ENCODE measurements at places on chromosomes 7 and 10.

DNA sequence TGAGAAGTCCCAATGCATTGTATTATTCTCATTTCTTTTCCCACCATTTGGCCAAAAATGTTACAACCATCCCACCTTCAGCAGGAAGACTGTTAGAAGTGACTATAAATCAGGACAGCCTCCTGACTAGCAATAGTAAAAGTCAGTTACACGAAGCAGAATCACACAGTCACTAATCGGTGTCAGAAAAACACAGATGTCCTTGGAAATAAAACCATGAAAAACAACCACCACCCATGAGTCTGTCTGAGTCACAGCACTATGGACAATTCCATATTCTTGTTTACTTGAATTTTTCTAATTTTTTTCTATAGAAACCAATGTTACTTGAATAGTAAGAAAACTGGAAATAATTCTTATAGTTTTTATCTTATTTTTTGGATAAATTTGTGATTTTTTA is 81.9 kb upstream of the FRMD4A start:
- no peak for DNase-seq

DNA sequence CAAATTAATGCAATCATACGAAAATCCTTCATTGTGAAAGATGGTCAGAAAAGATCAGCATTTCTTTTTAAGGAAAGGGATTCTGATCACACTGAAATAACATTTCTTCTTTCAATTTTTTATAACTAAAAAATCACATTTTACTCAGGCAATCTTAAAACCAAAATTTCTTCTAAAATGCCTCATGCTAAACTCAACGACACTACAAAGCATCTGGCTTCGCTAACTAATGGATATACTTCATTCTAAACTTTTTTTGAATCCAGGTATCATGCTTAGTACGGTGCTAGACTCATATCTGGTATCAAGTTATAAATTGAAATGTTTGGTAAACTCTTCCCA is 100.4 kb downstream of the CUBN start:
- no peak for DNase-seq

DNA sequence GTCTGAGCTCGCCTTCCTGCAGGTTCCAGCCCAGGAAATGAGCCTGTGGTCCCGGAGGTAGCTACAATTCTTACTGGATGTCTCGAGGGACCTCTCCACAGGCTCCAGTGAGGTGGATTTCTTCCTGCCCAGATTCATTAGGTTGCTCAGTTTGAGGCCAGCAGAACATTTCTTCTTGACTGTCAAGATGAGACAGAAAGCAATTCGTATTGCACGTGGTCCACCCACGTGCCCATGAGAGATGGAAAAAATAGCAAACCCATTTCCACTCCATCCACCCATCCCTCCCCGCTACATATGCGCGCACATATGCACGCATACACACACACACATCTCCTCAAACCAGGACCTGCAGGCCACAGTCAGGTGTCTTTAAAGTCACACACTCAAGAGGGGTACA is 68.7 kb downstream of the VWA2 start:
- no peak for DNase-seq

DNA sequence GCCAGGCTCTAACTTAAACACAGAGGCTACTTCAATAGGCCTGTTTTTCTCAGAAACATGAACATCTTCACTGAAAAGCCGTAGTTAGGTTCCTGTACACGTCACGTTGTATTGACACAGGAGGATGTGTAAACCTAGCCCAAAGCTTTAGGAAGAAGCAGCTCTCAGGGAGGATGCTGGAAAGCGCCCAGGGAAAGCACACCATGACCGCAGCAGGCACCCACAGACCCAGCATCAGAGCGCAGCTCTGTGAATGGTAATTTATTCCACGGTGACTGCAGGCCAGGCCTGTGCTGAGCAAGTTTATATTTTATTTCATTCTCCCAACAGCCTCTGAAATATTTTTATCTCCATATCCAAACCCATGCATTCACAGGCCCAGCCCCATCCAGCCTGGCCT is 51.1 kb downstream of the ASB13 start:
- no peak for DNase-seq

GRCh38 chr7:130894909-130895750 is 161.1 kb upstream of the KLF14 start:
- no peak for DNase-seq

DNA sequence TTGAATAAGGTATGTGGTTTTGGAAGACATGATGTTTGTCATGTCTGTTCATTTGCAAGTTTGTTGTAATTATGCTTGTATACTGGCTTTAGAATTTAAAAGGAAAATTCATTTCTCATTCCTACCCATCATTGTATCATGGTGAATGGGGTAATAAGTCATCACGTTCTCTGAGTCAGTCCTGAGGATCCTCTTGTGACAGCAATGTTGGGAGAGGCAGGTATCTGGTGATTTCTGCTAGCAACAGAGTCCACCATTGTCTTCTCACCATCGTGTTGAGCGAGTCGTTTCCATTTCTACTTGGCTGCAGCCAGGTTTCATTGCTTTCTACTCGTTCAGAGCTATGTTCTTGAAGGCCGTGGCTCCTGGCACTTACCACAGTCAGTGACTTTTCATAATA is 16.3 kb downstream of the CUL1 start:
- DNase-seq = no peak

- DNase-seq = no peak
Measured at GRCh38 chr10:108902619-108903285, 1020.6 kb downstream of the XPNPEP1 start.

- DNase-seq = no peak
Measured at GRCh38 chr7:129468547-129468946, 33.8 kb upstream of the SMKR1 start.

DNA sequence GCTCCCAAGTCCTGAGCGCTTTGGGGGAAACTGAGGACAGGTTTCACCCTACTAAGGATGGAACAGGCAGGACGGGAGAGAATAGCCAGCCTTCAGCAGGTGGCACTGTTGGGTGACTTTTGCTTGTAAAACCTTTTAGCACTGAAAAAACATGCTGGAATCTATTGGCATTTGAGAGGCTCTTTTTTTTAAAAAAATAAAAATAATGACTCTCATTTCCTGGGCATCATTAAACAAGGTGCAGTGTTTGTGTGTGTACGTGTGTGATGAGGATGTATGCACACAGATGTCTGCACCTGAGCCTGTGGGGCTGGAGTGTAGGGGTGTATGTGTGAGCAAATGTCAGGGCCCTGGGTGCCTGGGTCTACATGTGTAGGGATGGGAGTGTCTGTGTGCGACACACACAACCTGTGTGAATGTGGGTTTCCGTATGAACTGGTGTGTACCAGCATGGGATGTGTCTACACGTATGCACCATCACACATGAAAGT is 177.9 kb downstream of the RPS24 start:
- DNase-seq = no peak

GRCh38 chr7:75842836-75843446 is 29.3 kb upstream of the CCL24 start:
- DNase-seq = peak; percentile 8

DNA sequence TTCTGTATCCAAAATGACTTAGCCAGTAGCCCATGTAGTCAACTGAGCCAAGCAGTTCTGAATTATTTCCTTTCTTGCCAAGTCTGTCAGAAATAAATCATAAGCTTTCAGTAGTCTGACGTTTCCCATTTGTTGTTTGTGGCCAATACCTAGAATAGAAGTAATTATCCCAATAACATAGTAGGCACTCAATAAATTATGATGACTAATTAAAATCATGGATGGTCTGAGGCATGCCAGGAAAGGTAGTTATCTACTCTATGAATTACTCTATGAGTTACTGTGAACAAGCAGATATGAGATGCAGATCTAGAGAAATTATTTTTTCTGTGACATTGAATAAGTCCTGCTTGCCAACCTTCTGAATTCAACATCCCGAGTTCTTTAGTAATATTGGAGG is 2.3 kb downstream of the CABCOCO1 start:
- DNase-seq = no peak

GRCh38 chr7:7702826-7703225 is 15.6 kb downstream of the RPA3 start:
- no peak for DNase-seq

DNA sequence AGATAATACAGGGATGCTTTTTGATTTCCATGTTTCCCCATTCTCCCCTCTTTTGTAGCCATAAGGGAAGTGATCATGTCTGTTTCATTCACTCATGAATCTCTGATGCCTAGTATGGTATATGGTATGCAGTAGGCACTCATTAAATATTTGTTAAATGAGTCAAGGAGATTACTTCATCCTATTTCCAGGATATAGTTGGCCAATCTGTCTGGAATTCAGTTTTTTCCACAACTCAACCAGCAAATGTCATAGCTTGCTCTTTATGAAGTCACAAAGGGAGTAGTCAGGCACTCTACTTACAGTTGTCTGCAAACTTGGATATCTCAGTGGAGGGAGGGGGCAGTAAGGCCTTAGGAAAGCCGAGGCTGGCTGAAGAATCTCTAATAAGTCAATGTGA is 853.6 kb downstream of the LRMDA start:
- no peak for DNase-seq

- no peak for DNase-seq
Measured at GRCh38 chr10:7297094-7297493, 113.7 kb downstream of the SFMBT2 start.

GRCh38 chr10:124692100-124692446 is 52.1 kb downstream of the FAM53B start:
- DNase-seq = no peak

DNA sequence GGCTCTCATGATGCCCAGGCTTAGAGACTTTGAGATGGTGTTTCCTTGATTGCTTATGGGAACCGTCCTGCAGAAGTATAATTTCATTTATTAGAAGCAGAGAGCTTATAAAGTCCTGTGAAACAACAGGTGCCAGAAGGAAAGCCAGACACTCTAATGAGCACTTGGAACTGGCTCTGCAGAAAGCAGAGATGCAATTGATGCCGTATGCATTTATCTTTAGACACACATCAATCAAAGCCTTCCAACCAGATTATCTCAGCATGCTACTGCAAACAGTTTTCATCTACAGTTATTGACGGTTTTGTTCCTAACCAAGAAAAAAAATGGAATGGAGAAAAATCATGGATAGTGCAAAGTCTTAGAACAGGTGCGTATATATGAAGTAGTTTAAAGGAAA is 371.7 kb upstream of the PRKCQ start:
- no peak for DNase-seq

DNA sequence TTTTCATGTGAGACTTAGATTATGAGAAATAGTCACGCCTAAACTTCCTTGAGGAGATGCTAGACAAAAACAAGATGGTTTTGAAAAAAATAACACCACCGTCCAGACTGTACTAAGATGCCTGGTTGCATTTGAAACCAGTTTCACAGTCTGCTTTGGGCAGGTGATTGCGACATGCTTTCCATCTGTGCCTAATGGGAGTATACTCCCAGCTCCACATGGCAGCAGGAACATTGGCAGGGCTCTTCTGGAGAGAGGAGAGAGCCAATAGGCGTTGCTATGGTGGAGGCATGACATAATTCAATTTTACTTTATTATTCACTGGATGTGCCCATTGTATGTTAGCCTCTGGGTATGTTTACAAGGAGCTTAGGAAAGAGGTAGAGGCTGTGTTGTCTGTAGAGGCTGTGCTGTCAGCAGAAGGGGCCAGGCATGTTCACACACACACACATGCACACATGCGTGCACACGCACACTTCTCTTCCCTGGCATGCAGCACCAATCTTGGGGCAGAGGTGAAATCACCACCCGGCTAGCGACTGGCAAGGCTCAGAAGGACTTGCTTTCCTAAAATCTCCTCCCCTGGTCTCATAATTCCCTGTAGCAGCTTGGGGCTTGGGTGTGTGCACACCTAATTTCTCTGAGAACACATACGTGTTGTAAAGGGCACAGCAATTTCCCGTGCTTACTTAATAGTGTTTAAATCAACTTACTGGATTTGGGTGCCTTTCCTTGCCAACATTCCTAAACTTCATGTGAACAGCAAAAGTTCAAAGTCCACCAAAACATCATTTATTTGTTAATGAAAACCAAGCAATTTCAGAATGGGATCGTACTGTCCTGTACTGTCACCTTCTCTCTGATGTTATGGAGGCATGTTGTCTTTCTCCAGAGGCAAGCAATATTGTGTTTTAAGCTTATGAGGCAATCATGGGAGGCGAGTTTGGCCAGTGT is 162.1 kb downstream of the TCF7L2 start:
- no peak for DNase-seq

- DNase-seq = peak; percentile 89
Measured at GRCh38 chr10:63157845-63158624, 24.9 kb downstream of the NRBF2 start.

DNA sequence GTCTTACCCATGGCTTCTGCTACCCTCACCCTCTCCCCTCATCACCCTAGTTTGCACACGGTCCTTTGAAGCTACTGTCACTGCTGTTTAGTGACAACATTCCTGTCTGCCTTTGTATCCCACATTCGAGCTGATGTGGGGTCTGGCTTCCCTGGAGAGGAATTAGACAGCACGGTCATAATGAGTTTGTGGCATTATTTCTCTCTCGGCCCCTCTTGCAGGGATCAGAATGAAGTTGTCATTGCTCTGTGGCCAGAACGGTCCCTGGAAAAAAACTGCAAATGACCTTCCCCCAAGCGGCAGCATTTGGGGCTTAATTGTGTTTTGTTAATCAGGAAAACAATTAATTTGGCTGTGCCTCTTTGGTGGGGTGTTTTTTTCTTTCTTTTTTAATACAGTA is 317.2 kb upstream of the PODXL start:
- no peak for DNase-seq

DNA sequence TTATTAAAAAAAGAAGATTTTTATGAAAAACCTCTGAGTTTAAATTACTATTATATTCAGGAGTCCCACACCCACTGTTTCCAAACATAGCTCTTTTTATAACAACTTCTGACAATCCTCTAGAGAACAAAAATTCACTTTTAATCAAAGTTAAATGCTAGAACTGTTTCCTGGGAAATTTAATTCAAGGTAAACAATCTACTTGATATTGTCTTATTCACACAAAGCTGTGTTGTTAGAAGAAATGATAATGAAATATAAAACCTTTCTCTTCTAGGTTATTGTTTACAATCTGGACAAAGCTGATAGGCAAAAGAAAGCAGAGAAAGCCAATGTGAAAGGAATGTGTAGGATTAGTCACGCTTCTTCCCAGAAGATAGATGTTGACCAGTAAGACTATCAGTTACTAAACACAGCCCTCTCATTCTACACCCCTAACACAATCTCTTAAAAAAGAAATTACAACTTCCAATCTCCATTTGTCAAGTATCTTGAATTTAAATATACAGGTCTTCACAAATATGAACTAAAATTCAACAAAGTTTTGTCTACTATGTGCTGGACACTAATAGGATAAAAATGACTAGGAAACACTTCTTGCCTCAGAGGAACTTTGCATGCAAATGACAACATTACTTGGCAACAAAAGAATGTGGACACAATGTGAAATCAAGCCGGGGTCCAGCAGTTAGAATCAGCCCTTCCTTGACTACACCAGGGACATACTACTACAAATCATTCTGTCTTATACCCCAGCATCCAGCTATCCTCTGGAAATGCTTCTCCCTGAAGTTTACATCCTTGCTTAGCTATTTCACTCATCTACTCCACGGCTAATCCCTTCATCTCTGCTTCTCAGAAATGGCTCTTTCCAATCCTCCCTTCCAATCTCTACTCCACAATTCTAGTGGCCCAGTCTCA is 123.7 kb downstream of the IMMP2L start:
- no peak for DNase-seq

- no peak for DNase-seq
Measured at GRCh38 chr7:16264036-16264819, 157.1 kb downstream of the CRPPA start.

All from hematopoietic multipotent progenitor cell treated with erythropoietin and hydrocortisone succinate and interleukin-3 and kit ligand, for 17 days (in vitro differentiated cells).